ENCODE measurements at places on chromosomes 1 and 21. TPM values are rescaled to one million over a fixed set of nuclear protein-coding genes. Genes with fewer than 3 reads are reported as not detected.

Gene CNIH3
- total RNA-seq, result 0.57 TPM

Gene FCRL6
- not detected for total RNA-seq

Gene LRRC38
- not detected for total RNA-seq

Gene ENAH
- total RNA-seq, result 95.8 TPM

Gene TRPM2
- 9.3 TPM for total RNA-seq

Gene TSPEAR
- total RNA-seq, result not detected

Gene SMIM12
- total RNA-seq, result 54.0 TPM

Gene CFHR3
- 0.10 TPM for total RNA-seq

Gene RASSF5
- 1.3 TPM for total RNA-seq

Gene RUNX3
- 5.3 TPM for total RNA-seq

Gene DPH2
- total RNA-seq, result 39.1 TPM

Gene CLDN17
- total RNA-seq, result not detected

Gene GPR161
- 15.1 TPM for total RNA-seq

Measured in A549 treated with RU486 at 1 μM for 4 hours (cell line).